ENCODE measurements at places on chromosomes 11 and 22.
A peak's percentile ranks its signal among the peaks of the same experiment; 100 is the strongest.

DNA sequence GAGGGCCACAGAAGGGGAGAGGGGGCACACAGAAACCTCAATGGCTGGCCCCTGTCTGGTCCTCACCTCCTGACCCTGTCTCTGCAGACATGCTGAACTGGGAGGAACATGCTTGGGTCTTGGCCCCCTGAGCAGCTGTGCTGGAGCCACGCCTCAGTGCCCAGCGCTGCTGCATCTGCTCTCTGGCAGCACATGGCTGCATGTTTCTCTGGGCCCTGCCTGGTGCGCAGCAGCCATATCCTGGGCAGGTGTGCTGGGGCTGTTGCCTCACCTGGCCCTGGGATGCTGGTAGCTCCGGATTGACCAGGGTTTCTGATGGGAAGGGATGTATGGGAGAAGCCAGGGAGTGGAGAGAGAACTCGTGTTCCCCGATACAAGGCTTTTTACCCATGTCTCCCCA, 248.0 kb downstream of the ST3GAL4 start:
- DNase-seq: no peak

GRCh38 chr11:133228471-133229329, 303.6 kb downstream of the OPCML start:
- DNase-seq: no peak

GRCh38 chr11:67558084-67558772, 25.4 kb upstream of the GSTP1 start:
- no peak for DNase-seq

DNA sequence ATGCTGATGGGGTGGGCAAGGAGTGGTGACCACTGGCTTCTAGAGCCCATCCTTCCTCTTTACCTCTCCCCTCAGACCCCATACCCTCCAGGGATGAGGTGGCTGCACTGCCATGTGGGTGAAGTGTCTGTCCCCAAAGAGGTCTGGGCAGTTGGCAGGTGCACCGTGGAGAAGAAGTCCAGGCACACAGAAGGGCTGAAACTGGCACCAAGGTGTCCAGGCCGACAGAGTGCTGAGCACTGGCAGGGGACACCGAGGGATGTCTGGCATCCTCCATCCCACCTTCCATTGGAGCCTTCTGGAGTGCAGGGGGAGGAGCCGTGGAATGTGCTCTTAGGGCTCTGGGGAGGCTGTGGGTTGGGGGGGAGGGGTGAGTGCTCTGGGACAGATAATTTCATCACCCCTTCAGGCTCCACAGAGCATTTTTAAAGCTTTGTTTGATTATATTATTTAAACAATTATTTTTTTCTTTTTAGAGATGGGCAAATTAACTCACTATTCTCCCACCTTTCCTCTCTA, 37.9 kb downstream of the PKNOX2 start:
- DNase-seq: no peak

DNA sequence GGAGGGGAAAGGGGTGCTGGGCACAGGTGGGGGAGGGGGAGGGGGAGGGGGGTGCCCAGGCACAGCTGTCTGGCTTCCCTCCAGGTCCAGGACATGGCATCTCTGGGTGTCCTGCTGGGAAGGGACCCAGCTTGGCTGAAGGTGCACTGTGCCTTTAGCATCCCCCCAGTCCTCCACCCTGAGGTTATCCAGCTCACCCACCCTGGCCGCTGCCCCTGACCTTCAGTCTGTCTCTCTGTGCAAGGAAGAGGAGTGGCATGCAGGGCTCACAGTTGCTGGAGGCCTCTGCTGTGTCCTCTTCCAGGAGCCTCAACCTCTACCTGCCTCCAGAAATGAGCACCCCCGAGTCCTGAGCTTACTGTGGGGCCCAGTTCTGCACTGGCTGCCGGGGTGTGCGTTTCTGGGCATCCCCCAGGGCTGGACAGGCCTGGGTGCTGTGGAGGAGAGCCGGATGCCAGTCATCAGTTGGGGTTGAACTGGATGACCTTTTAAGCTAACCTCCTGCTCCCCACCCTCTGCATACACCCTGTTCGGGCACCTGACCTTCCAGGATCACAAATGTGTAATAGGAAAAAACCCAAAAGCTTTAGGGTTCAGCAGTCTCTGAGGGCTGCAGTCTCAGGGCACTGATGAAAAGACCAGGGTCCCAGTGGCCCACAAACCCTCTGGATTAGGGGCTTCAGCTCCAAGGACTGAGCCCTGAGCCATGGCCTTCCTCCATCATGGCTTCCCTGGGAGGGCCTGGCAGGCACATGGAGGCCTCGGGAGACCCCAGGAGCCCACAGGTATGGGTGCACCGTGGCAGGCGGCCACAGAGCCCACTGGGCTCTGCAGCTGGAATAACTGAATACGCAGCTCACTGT, 9.6 kb upstream of the CTSD start:
- DNase-seq: no peak

DNA sequence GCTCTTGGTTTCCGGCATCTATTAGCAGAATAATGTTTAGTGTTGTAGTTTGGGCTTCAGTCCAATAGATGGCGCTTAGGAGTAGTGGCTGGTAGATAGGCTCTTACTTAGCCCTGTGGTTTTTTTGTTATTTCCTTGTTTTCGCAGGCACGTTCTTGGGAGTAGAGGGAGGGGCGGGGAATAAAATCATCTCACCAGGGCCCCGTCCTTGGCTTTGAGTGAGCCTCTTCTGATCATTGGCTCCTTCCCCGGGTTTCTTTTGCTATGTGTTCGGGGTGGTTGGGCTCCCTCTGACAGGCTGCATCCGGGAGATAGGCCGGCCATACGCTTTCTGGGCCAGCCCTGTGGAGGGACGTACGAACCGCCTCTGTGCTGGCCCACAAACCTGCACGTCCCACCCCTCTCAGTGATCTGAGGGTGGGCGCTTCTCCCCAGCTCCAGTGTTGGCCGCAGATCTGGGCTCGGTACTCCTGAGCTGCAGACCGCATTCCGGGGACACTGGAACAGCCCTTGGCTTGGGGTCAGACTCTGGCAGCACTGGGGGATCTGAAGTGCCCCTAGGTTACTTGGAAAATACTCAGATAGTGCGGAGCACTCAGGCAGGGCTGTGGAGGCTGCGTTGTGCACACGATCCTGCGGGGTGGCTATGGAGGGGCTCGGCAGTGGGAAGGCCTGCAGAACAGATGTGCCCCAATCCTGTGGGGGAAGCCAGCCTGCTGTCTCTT, 217.0 kb downstream of the DYNC2H1 start:
- DNase-seq: no peak

GRCh38 chr22:48850658-48851287, 976.9 kb downstream of the BRD1 start:
- no peak for DNase-seq

DNA sequence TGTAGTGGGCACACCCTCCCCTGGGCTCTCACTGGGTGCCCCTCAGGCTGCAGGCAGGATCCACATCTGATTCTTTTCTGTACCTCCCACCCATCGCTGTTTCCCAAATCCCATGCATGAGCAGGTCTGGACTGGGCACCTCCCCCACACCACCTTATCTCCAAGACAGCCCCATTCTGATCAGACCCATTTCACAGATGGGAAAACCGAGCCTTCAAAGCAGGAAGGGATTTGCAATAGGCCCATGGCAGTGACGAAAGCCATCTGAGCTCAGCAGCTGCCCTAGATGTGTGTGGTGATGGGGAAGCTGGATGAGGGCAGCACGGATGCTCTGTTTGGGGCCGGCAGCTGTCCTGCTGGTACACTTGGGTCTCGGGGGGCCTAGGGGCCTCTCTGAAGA, 41.4 kb downstream of the WNT7B start:
- DNase-seq: no peak

- no peak for DNase-seq
These were observed 87.7 kb upstream of the OPCML start for GRCh38 chr11:133619973-133620372.

DNA sequence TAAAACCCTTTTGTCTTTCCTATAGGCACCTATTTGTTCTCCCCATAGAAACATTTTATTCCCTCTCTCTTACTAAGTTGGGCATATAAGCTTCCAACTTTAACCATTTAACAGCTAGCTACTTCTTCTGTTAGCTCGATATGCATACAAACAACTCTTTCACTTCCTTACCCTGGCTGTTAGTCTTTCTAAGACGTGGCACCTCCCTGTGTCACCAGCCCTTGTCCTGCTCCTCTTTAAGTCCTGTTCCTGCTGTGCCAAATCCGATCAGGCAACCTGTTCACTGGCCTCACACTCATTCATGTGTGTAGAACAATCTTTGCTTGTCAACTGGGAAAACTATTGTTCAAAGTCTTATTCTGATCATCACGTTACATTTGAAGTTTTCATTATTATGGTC, 1376.1 kb upstream of the TENM4 start:
- no peak for DNase-seq

DNA sequence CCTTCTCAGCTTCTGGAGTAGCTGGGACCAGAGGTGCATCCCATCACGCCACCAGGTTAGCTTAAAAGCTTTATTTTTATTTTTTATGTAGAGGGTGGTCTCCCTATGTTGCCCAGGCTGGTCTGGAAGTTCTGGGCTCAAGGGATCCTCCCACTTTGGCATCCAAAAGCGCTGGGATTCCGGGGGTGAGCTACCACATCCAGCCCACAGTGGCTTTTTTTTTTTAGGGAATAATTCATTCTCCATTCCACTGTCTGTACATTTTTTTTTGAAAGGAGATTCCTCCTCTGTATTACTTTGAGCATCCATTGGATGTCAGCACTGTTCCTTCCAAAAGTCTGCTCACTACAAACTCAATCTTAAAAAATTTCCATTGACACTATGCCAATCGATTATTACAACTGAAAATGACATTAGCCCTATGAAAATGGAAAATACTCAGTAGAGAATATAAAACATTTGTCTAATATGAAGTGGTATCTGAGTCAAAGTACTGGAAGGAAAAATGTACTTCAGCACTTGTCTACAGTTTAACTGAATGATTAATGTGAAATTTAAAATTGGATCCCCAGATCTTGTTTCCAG, 1.3 kb upstream of the LPXN start:
- no peak for DNase-seq

- DNase-seq: peak; percentile 92
These were observed 15.8 kb upstream of the EHD1 start for GRCh38 chr11:64894070-64894811.

- DNase-seq: no peak
These were observed 680 bp downstream of the IFT46 start for GRCh38 chr11:118565051-118565450.

GRCh38 chr22:31229402-31230079, 17.4 kb downstream of the LIMK2 start:
- no peak for DNase-seq

DNA sequence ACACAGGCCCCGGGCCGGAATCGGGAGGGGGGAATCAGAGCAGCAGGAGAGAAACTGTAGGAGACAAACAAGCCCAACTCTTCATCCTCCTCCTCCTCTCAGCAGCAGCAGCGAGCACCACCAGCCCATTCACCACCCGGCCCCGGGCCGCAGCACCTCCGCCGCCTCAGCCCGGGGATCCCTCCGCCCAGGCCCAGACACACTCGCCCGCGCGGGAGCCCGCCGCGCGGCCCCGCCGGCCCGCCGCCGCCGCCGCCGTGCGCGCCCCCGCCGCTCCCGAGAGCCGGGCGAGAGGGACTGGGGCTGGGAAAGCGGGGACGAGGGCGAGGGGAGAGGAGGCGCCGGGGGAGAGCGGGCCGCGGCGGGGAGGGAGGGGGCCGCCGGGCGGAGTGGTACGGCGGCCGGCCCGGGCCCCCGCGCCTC, at the start of gene PHF21A:
TSS of gene PHF21A (minus strand) at position 154 of the 423 bp plus-strand sequence. CDS start 37,235 bp downstream, outside the sequence.
- peak; percentile 81 for DNase-seq

DNA sequence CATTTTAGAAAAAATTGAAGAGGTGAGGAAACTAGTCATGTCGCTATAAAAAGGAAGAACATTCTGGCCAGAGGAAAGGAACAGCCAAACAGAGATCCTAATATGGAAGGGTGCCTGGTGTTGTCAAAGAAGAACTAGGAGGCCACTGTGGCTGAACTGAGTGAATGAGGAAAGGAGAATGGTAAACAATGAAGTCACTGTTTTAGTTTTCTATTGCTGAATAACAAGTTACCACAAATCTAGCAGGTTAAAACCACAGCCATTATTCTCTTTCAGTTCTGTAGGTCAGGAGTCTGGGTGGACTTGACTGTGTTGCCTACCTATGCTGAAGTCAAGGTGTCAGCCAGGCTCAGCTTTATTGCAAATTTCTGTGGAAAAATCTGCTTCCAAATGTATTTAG, 549.3 kb upstream of the CCDC90B start:
- no peak for DNase-seq

DNA sequence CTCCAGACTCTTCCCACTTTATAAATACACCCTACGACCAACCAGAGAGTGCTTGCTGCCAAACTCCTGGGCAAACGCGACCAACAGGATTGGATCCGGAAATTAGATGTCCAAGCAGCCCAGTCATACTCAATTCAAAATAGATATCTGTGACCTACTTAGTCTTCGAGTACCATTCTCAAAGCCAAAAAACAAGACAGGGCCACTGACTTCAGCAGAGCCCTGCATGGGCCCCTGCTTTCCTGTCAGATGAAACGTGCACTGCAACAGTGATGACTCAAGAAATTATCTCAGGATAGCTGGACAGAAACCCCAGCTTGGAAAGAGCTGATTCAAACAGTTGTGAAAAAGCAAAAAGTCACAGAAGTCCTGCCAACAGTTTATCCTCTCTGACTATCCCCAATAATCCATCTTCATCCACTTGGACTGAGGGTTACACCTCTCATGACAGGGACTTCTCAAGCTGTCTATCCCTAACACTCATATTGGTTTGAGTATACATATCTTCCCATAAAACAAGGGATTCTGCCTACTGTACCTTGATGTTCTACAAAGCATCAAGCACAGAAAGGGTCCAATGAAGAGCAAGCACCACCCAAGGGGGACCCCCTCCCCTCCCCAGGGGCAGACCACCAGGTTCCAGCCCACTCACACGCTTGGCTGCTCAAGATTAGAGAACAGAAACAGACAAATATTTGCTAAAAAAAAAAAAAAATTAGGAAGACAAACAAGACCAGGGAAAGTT, 17.4 kb downstream of the SMCO4 start:
- no peak for DNase-seq

DNA sequence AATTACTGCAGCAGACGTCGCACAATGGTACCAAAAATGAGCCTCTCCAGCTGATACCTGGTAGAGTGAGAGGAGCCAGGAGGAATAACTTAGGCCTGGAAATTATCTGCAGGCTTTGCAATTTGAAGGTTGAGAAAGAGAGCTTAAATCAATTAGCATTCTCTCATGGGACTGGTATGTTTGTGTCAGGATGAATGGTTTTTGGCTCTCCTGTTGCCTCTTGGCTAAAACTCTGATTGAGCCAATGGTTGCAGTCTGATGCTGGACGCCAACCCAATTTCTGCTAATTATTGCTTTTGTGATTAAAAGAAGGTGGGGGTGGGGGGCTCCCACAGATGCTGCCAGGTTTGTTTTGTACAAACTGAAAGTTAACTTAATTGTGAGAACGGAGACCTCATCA, 12.5 kb upstream of the NELL1 start:
- DNase-seq: no peak

Measured in effector CD4-positive, alpha-beta T cell (primary cell).